ENCODE measurements at places on chromosomes 1 and 21.

GRCh38 chr1:239717097-239717917, 330.9 kb downstream of the CHRM3 start:
- DNase-seq = no peak

- no peak for DNase-seq
Observed at GRCh38 chr1:79113836-79114235, 107.3 kb upstream of the ADGRL4 start.

GRCh38 chr1:222012816-222013215, 270.9 kb upstream of the DUSP10 start:
- no peak for DNase-seq

DNA sequence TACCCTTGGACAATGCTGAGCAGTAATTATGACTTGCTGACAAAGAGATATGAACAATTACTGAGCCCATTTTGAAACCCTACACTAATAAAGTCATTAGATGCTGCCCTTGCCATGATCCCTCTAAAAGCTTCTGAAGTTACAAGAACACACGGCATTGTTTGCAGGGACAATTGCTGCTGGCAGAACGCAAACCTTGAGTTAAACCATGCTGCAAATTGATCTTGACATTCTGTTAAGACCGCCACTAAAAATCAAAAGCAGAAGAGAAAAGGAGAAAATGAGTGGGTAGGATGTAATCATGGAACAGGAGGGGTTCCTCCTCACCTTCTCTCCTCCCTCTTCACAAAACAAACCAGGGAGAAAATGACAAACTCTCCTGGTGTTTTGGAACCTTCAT, 136.2 kb upstream of the DMRTA2 start:
- no peak for DNase-seq

GRCh38 chr1:59687081-59687480, 127.7 kb upstream of the HOOK1 start:
- DNase-seq = no peak

DNA sequence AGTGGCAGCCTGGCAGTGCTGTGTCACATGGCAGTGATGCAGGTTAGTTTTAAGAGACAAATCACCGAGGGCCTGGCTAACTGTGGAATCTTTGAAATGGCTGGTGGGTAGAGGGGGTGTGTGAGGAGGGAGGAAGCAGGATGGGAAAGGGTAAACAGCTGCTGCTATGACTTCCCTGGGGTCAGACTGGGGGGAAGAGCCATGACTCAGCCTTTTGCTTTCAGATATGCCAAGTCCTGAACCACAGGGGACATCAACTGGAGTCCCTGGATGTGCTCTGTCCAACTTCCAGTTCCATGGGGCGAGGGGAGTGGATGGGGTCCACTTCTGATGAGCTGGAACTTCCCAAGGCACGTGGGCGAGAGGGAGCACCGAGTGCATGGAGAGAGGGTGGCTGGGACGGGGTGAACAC, 121.1 kb upstream of the ADAR start:
- no peak for DNase-seq

DNA sequence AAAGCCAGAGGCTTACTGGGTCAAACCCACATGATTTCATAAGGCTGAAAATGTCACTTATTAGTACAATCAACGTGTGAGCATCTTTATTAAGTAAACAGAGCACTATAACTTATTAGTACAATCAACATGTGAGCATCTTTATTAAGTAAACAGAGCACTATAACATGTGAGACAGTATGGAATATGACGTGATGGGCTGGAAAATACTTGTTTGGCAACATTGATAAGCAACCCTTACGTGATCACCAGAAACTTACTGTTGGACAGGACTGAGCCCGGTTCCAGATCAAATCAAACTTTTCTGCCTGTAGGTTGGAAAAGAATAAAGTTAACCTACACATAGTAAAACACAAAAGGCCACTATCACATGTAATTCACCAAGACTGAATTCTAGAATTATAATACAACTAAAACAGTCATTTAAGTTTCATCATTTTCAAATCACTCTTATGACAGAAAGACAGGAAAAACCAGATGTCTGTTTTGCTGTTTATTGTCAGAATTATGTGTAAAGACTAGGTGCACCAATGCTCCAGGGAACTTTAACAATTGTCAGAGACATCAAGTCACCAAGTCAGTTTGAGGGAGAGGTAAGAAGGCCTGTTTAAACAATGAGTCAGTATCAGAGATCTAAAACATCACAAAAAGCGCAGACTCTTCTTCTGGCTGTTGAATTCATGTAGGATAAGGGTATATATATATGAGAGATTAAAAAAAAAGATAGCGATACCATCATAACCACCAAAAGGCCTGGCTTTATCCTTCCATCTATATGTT, 15.7 kb downstream of the ATPAF1 start:
- DNase-seq = no peak

GRCh38 chr1:7651203-7651602, 119.9 kb upstream of the VAMP3 start:
- peak; percentile 50 for DNase-seq

- no peak for DNase-seq
Observed at GRCh38 chr1:155892796-155893195, 18.4 kb downstream of the RIT1 start.

- DNase-seq = no peak
Observed at GRCh38 chr1:217525773-217526490, 105.0 kb downstream of the GPATCH2 start.

DNA sequence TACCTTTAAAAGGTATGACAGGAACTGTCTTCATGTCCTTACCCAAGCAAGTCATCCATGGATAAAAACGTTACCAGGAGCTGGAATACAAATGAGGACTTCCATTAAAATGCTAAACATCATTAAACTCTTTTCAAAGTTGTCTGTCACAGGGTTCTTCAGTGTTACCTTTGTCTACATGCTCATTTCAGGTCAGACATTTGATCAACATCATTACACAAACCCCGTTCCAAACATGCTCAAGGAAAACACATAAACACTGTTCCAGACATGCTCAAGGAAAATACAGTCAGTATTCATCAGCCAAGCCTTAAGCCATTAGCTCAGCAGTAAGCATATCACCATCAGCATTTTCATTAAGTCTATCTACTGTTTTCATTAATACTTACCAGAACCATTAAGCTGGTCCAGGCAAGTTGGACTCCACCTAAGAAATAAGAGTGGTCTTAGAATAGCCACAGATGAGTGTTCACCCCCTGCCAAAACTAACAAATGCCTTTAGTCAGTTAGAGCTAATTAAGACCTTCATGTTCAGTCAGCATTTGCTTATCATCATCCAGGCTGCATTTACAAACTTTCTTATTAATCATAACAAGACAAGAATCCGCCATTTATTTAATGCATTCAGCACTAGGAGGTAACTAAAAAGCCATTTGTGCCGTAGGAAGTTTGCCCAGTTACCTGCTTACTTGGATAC, 2.2 kb downstream of the GAS5 start:
- DNase-seq = no peak

- DNase-seq = no peak
Observed at GRCh38 chr1:52636721-52637695, 4.0 kb downstream of the SHISAL2A start.

DNA sequence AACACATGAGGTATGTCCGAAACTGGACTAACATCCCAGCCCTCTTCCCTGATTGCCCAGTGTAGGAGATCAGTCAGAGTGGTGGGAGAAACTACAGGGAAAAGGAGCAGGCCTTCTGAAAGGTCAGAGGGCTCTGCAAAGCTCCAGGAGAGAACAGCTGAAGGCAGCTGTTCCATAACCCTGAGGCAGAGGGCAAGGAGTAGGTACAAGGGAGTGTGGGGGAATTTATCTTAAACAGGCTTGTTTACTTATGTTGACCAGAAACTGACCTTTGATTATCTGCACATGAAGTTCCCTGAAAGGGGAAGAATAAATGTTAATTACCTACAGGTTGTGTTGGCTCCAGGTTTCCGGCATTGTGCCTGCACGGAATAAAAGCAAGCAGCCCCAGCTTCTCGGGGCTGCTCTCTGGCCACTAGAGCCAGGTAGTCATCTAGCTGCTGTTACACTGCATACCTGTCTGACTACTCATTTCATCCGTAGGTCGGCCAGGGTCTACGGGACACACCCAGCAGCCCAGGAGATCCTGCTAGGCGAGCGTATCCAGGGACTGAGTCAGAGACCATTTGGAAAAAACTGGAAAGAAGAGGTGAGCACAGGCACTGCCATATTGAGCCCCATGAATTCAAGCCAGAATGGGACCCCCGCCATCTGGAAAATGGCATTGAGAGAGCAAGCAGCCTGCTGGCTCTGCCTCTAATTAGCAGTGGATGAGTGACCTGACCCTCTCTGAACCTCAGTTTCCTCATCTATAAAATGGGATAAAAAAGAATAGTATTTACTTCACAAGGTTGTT, 14.9 kb upstream of the PAQR7 start:
- no peak for DNase-seq

DNA sequence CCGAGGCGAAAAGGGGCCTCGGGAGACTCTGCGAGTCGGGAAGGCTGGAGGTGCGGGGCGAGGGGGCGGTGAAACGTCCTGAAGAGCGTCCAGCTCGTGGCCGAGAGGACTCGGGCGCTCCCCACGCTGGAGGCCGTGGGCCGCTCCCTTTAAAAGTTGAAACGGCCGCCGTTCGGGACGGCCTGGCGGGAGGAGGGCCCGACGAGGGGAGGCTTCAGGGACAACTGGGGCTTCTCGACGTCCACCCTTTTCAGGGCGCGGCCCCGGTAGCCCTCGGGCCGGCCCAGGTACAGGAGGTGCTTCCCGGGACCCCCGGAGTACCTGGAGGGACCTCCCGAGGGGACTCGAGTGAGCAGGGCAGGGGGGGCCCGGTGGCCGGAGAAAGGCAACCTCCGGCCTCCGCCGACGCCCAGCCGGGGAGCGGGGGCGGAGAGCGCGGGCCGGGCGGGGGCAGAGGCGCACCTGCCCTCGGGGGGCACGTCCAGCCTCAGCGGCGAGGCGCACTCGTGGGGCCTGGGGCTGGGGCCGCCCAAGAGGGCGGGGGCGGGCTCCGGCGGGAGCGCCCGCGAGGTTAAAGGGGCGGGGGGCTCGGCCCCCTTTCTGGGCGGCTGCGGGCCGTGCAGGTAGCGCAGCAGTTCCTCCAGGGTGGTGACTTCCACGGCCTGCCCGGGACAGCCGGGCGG, 14.0 kb downstream of the SEMA6C start:
- DNase-seq = no peak

DNA sequence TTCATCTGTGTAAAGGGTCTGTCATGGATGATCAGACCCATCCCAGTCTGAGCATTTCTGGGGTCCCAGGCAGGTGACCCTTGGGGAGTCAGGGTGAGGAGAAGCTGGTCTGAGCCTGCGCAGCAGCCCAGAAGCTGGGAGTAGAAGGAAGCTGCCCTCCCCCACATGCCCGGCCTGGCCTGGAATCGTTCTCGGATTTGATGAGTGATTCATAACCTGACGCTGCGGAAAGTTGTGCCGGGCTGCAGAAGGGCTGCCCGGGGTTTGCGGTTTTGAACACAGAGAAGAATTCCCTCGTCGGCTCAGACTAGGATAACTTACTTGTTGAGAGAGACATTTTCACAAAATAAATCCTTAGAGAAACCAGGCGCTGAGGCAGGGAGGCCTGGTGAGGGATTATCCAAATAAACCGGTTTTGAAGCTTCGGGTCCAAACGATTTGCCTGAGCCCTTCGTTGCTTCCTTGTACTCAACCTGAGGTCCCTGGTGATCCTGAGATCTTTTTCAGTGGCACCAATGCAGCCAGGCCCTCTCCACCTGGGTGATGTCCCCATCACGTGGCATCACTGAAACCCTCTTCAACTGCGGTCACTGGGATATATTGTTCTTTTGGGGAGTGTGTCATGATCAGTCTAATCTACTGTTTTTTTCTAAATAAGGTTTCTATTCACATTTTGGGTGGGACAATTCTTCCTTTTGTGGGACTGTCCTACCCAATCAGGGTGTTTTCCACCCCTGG, 29.2 kb downstream of the EPHB2 start:
- DNase-seq = no peak

DNA sequence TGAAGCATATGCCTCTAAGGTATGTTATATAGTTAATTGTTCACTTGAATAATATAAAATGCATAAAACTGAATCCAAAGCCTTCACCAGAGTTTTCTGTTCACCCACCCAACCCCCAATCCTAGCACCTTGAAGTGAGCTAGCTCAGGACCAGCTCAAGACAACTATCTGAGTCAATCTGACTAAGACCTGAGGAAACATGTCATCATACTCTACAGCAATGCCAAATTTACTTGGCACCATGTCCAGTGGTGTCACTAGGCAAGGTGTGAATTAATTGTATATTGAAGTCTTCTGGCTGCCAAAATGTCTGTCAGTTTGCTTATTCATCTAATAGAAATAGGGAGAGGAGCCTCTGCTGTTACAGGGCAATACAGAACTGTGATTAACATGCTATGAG, 3.8 kb downstream of the DNASE2B start:
- DNase-seq = no peak

DNA sequence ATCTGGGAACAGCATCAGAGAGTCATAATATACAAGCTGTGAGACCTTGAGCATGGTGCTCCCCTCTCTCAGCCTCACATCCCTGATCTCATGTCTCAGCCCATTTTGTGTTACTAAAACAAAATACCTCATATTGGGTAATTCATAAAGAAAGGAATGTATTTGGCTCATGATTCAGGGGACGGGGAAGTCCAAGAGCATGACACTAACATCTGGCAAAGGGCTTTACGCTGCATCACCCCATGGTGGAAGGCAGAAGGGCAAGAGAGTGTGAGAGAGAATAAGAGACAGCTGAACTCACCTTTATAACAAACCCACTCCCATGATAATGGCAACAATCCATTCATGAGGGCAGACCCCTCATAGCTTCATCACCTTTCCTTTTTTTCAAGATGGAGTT, 36.5 kb downstream of the RNASEL start:
- no peak for DNase-seq

DNA sequence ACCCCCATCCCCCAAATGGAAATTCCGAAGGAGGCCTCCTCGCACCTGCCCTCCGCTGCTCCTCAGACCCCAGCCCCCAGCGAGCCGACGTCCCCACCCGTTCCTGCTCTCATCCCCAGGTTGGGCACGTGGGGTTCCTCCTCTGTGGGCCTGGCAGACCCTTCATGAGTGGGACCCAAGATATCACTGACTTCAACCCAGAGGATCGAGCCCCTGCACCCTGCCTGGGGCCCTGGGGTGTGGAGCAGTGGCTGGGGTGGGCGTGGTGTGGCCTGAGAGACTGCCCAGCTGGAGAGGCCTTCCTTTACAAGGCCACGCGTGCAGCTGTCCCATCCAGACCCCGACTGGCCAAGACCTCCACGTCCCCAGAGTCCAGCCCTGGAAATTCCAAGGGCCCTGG, 17.6 kb upstream of the ARHGEF16 start:
- DNase-seq = no peak

DNA sequence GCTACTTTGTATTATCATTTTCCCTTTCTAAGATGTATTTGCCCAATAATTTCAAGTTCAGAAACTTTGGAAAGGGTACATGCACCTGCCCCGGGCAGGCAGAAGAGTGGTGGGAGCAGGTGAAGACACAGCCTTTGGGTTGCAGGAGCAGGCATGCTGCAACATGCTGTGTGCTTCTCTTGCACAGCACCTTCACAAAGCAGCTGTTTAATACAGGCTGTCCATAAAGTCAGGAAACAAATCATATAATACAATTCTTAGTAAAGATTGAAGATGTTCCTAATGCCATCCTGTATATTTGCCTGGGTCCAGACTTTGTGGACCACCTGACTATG, 182.9 kb downstream of the ZNF281 start:
- DNase-seq = peak; percentile 15

- no peak for DNase-seq
Observed at GRCh38 chr1:69752831-69753230, 185.1 kb downstream of the LRRC7 start.

All from NCI-H345 (cell line).